H9 (cell line): ENCODE measurements at places on chromosomes 7 and 10. TPM values are rescaled to one million over a fixed set of nuclear protein-coding genes. Genes with fewer than 3 reads are reported as not detected.

Gene GBX1
- total RNA-seq, result not detected in 2 replicates

Gene EIF3A
- total RNA-seq, result 206 TPM in 2 replicates

Gene GARIN1A
- total RNA-seq, result 0.50 and 0.98 TPM in 2 replicates

Gene CPA2
- 0.29 TPM in 1 of 2 replicates, not detected in the other for total RNA-seq

Gene GIMAP5
- total RNA-seq, result not detected in 2 replicates

Gene GIMAP6
- not detected in 2 replicates for total RNA-seq

Gene GATA3
- total RNA-seq, result 0.31 TPM in 2 replicates

Gene OLAH
- 0.31 and 0.48 TPM in 2 replicates for total RNA-seq

Gene LIPK
- not detected in 2 replicates for total RNA-seq

Gene VWDE
- 15.9 and 18.1 TPM in 2 replicates for total RNA-seq

Gene C10orf53
- not detected in 2 replicates for total RNA-seq

Gene LRRD1
- total RNA-seq, result not detected in 2 replicates

Gene IFIT1B
- total RNA-seq, result not detected in 2 replicates

Gene RET
- 11.2 and 12.2 TPM in 2 replicates for total RNA-seq

Gene FAM131B
- total RNA-seq, result 17.3 and 18.5 TPM in 2 replicates

Gene ECD
- 39.9 and 41.6 TPM in 2 replicates for total RNA-seq

Gene KIAA1217
- 17.2 and 18.6 TPM in 2 replicates for total RNA-seq

Gene GRM8
- 1.2 and 1.8 TPM in 2 replicates for total RNA-seq

Gene MACC1
- total RNA-seq, result 9.8 and 11.0 TPM in 2 replicates

Gene TUBAL3
- total RNA-seq, result not detected in 2 replicates

Gene DPCD
- total RNA-seq, result 20.7 and 21.8 TPM in 2 replicates

Gene SPDYE2
- total RNA-seq, result not detected in 2 replicates

Gene NDUFB8
- total RNA-seq, result 194 and 205 TPM in 2 replicates

Gene PDE6C
- total RNA-seq, result not detected in 2 replicates

Gene KLF14
- total RNA-seq, result not detected in 2 replicates

Gene HK1
- total RNA-seq, result 98.8 and 104 TPM in 2 replicates
